ENCODE measurements at places on chromosomes 3 and 15.

- no peak for DNase-seq
Measured at GRCh38 chr3:62293051-62293780, 80.1 kb downstream of the FEZF2 start.

- peak; percentile 58 for DNase-seq
Measured at GRCh38 chr15:56496635-56497034, 31.7 kb upstream of the MNS1 start.

GRCh38 chr3:107498646-107499045, 24.1 kb upstream of the BBX start:
- no peak for DNase-seq

- DNase-seq = no peak
Measured at GRCh38 chr3:60967141-60967540, 284.1 kb downstream of the FHIT start.

GRCh38 chr3:58206406-58207011, 4.3 kb downstream of the DNASE1L3 start:
- DNase-seq = no peak

- DNase-seq = no peak
Measured at GRCh38 chr15:75214293-75215096, 12.8 kb downstream of the C15orf39 start.

GRCh38 chr15:40584191-40584590, 9.9 kb upstream of the KNL1 start:
- no peak for DNase-seq

GRCh38 chr3:54970895-54971294, 43.0 kb upstream of the LRTM1 start:
- DNase-seq = no peak

- peak; percentile 71 for DNase-seq
Measured at GRCh38 chr15:59456114-59456513, 18.1 kb downstream of the FAM81A start.

DNA sequence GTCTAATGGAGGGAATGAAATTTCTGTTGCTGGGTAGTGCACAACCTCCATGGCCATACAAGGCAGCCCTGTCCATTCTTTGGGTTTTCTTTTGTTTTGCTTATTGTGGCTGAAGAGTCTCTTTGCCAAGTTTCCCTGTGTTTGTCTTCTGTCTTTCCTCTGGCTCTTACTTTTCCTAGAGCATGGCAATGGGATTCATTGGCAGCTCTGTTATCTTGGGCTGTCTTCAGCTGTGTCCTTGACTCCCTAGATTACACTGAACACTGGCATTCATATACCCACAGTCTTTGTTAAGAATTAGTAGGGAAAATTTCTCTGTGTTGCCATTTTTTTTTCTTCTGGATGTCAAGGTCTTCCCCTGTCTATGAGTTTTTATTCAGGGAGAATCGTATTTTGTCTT, 16.1 kb upstream of the DCBLD2 start:
- DNase-seq = no peak
